ENCODE measurements at places on chromosomes 11 and 22. TPM values are rescaled to one million over a fixed set of nuclear protein-coding genes. Genes with fewer than 3 reads are reported as not detected.

- DNase-seq, result no peak
- H3K27me3 ChIP-seq, result no peaks in the 10 kb centered on the region
- no peak overlapping the region for H3K27ac ChIP-seq
- H3K36me3 ChIP-seq, result no peaks in the 10 kb centered on the region
These were observed 244.7 kb downstream of the ETS1 start for GRCh38 chr11:128342511-128343134.

- no peak for DNase-seq
- no peaks in the 10 kb centered on the region for H3K36me3 ChIP-seq
- H3K4me1 ChIP-seq, result no peaks in the 10 kb centered on the region
- H3K27ac ChIP-seq, result no peak overlapping the region
- no peak overlapping the region for H3K4me3 ChIP-seq
These were observed 28.1 kb downstream of the NRXN2 start for GRCh38 chr11:64694821-64695365.

- no peaks in the 10 kb centered on the region for H3K4me1 ChIP-seq
- H3K27ac ChIP-seq, result no peak overlapping the region
- no peaks in the 10 kb centered on the region for H3K36me3 ChIP-seq
- H3K4me3 ChIP-seq, result no peak overlapping the region
These were observed 149.1 kb downstream of the CTTN start for GRCh38 chr11:70547386-70547785.

DNA sequence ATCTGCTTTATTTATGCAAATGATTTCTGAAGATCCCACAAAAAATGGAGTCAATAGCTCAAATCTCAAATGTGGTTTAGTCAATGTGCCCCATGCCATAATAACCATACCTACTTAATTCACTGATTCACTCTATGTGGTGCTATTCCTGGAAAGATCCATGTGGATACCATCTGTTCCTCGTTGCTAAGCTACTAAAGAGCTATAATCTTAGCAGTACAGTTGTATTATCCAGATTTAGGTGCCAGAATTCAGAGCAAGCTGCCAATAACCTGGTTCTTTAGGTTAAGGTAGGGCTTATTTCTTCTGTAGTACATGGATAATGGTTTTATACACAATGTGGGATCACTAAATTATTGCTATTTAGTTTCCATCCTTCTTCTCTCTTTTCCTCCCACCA lies 974.7 kb upstream of the CCDC90B start:
- no peak overlapping the region for H3K27ac ChIP-seq
- H3K4me1 ChIP-seq, result no peaks in the 10 kb centered on the region
- no peaks in the 10 kb centered on the region for H3K27me3 ChIP-seq
- no peak for DNase-seq

- H3K4me3 ChIP-seq, result no peak overlapping the region
- H3K27ac ChIP-seq, result no peak overlapping the region
- no peak for DNase-seq
- H3K27me3 ChIP-seq, result no peaks in the 10 kb centered on the region
- H3K4me1 ChIP-seq, result no peaks in the 10 kb centered on the region
- H3K36me3 ChIP-seq, result no peaks in the 10 kb centered on the region
These were observed 27.6 kb upstream of the SLC35C1 start for GRCh38 chr11:45777127-45777969.

GRCh38 chr22:48908547-48908946 lies 919.1 kb downstream of the BRD1 start:
- H3K27me3 ChIP-seq, result peaks cover 2% of the 10 kb centered on the region
- DNase-seq, result no peak
- H3K4me3 ChIP-seq, result no peak overlapping the region
- H3K4me1 ChIP-seq, result no peaks in the 10 kb centered on the region
- H3K36me3 ChIP-seq, result no peaks in the 10 kb centered on the region

DNA sequence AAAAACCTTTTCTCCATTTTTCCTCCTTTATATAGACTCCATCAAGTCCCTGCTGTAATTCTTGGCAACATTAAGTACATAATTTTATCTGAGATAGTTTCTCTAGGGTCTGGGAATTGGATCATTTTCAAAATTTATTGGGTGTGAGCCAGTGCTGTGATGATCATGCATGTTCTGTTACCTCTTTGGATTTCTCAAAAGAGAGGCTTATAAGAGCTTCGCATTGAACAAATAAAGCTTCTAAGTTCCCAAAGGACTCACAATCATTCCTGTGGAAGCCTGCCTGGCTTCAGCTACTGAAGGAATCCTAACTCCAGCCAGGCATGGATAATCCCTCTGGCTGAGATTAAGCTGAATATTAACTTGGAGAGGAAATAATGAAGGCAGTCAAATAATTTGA lies 208.5 kb downstream of the RAB38 start:
- no peaks in the 10 kb centered on the region for H3K4me1 ChIP-seq
- H3K36me3 ChIP-seq, result no peaks in the 10 kb centered on the region
- no peak overlapping the region for H3K4me3 ChIP-seq
- no peak for DNase-seq
- H3K27ac ChIP-seq, result no peak overlapping the region
- no peaks in the 10 kb centered on the region for H3K27me3 ChIP-seq

GRCh38 chr11:63874511-63874910 lies 35.6 kb downstream of the MARK2 start:
- H3K27ac ChIP-seq, result peak overlapping the region; percentile 21
- no peaks in the 10 kb centered on the region for H3K27me3 ChIP-seq
- DNase-seq, result no peak
- H3K4me1 ChIP-seq, result peaks cover 55% of the 10 kb centered on the region

- H3K4me1 ChIP-seq, result peaks cover under 1% of the 10 kb centered on the region
- no peaks in the 10 kb centered on the region for H3K36me3 ChIP-seq
- no peak overlapping the region for H3K4me3 ChIP-seq
- no peak overlapping the region for H3K27ac ChIP-seq
- DNase-seq, result no peak
- H3K27me3 ChIP-seq, result no peaks in the 10 kb centered on the region
These were observed 24.4 kb downstream of the DDI1 start for GRCh38 chr11:104060820-104061219.

DNA sequence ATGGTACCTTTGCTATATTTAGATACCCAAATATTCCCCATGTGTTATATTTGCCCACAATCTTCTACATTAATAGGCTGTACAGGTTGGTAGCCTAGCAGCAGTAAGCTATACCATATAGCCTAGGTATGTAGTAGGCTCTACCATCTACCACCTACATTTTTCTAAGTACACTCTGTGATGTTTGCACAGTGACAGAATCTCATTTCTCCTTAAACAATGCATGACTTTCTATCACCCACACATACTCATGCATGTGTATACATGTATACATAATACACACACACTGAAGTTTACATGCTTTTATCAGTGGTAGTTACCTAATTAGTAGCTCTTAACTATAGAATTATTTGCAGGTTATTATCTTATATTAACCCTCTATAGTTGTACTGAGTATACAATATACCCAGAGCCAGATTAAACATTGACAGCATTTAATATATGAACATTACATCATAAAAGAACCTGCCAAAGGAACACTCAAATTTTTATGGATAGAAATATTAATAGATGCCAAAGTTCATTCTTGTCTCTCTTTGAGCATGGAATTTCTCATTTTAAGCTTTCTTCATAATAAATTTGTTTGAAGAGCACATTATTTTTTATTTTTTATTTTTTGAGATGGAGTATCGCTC lies 51.4 kb downstream of the ELP4 start:
- peaks cover 11% of the 10 kb centered on the region for H3K4me1 ChIP-seq
- DNase-seq, result no peak
- H3K36me3 ChIP-seq, result no peaks in the 10 kb centered on the region
- H3K27ac ChIP-seq, result no peak overlapping the region
- H3K27me3 ChIP-seq, result no peaks in the 10 kb centered on the region
- no peak overlapping the region for H3K4me3 ChIP-seq

DNA sequence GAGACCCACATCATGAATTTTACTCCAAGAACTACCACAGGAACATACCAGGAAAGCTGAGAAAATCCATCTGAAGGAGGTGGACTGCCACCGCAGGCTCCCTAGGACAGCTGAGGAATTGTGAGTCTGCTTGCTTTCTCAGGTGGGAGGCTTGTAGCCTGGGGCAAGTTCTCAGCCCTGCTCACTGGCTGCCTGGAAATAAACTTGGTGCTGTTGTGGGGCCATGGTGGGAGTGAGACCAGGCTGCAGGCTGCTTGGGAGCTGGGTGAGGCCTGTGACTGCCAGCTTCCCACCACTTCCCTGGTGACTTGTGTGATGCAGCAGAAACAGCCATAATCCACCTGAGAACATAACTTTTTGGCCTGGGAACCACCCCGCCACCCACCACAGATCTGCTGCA lies 132.7 kb upstream of the RAG2 start:
- DNase-seq, result no peak
- H3K36me3 ChIP-seq, result no peaks in the 10 kb centered on the region
- no peak overlapping the region for H3K27ac ChIP-seq
- no peaks in the 10 kb centered on the region for H3K27me3 ChIP-seq
- H3K4me1 ChIP-seq, result no peaks in the 10 kb centered on the region

Gene APOA4
- total RNA-seq, result not detected

Gene SIK2
- total RNA-seq, result 18.4 TPM

Gene MRGPRE
- 0.16 TPM for total RNA-seq

Gene SPCS2
- total RNA-seq, result 125 TPM

Gene C11orf91
- total RNA-seq, result not detected

Gene TBC1D10A
- 7.4 TPM for total RNA-seq

Gene NTM
- 4.4 TPM for total RNA-seq

Gene PRSS23
- total RNA-seq, result 21.0 TPM

All from pancreas (tissue), 10 donors.